ENCODE measurements at places on chromosomes 11 and 22.

DNA sequence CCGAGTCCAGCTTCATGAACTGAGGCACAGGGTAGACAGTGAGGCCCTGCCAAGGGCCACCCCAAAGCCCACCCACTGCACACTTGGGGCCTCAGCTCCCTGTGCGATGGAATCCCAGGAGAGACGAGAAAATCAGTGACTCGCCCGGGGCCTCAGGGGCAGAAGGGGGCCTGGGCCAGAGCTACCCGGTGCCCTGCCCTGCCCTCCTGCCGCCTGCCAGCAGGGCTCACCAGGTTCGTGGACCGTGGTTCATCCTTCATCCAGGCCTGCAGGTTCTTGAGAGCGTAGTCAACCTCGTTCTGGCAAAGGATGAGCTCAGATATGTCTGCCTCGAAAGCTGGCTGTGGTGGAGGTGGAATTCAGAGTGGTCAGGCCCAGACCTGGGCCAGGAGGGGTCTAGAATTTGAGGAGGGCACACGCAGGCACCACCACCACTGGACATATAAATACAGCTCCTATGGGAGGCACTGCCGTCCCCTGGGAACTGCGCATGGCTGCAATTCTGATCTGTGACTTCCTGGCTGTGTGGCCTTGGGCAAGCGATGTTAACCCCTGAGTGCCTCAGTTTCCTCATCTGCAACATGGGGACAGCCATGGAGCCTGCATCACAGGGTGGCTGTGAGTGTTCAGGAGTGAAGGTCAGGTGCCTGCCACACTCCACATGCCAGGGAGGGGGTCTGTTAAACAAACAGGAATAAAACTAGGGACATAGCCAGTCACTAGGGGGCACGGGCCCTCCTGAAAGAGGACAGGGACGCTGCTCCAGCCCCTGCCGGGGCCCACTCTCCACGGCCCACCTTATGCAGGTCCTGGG is 7.5 kb downstream of the ALDH3B2 start:
- no peak for DNase-seq

DNA sequence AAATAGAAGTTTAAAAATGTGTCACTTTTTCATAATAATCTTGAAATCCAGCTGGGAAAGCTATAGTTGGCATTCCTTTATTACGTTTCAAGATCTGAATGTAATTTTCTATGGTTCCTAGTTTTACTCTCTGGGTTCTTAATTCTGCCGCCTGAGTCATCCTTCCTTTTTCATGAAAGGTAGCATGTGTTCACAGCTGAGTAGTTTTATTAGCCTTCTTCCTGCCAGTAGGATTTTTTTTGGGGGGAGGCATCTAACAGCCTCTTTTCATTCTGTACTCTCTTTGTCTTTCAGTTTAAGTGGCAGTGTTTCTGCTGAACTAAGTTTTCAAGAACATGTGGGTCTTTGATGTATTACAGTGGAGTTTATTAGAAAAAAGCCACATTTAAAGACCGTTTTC is 36.5 kb downstream of the OR2AG2 start:
- no peak for DNase-seq

DNA sequence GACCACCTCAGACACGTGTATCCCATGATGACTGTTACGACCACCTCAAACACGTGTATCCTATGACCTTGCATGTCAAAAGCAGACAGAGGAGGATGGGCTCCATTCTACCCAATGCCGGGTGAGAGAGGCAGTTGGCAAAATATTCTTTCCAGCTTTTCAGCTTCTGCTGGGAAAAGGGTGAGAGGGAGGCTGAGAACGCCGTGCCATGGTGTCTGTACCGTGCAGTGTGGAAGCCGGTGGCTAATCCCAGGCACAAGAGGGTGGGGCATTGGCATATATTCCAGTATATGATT is 1478.4 kb downstream of the TBC1D22A start:
- DNase-seq = no peak

DNA sequence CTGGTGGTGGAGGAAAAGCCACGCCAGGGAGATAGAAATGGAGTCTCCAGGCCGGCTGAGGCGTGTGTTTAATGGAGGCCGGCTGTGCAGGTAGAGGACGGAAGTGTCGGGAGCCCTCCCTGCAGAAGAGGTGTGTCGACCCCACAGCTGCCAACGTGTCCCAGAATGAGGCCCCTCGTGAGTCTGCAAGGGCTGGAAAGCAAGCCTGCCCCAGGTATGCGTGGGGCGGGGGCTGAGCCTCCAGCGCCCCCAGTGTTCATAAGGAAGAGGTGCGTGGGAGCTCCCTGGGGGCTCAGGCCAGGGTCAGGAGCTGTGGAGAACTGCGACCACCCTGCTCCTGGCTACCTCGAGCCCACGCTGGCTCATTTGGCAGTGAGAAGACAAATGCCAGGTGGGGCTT is 38.0 kb upstream of the JAM3 start:
- no peak for DNase-seq

DNA sequence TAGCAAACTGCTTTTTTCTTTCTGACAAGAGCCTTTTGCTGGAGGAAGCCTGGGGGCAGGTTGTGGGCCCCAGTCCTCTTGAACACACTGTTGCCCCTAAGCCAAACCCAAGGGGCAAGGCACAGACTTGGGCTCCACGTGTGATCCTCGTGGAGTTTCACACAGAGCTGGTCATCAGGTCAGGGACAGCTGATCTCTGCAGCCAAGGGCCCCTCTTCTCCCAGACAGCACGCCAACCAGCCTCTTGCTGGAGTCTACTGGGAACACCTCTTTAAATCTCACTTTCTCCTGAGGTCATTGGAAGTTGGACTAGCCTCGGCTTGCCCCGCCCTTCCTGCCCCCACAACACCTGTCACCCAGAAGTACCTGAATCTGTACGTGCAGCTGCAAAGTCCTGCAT is 39.8 kb downstream of the C11orf58 start:
- DNase-seq = no peak

DNA sequence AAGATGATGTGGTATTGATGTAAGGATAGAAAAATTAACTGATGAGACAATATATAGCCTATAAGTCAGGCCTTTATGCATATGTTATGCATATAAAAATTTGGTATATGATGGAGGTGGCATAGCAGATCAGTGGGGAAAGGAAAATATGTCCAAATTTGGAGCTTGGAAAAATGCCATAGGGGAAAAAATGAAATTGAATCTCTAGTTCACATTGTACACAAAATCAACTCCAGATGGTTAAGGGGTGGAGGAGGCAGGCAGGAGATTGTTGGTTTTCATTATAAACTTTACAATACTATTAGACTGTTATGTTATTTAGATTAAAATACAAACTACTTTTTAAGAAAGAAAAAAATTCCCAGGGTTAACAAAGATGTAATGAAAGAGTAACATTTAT is 15.1 kb upstream of the CD3E start:
- no peak for DNase-seq

- no peak for DNase-seq
These were observed 3.3 kb downstream of the SGSM1 start for GRCh38 chr22:24809331-24809730.

DNA sequence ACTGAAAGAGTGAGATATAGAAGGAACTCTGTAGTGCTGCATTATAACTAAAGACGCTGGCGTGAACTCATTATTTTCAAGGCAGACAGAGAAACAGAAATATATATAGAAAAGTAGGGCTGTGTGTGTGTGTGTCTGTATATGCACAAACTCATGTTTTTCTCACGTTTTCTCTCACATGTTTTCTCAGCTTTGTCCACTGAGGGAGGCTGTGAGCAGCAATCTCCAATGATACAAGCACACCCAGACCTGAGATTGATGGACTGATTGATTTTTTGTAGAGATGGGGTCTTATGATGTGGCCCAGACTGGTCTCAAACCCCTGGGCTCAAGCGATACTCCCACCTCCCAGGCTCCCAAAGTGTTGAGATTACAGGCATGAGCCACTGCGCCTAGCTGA is 122.5 kb downstream of the SERGEF start:
- DNase-seq = no peak

DNA sequence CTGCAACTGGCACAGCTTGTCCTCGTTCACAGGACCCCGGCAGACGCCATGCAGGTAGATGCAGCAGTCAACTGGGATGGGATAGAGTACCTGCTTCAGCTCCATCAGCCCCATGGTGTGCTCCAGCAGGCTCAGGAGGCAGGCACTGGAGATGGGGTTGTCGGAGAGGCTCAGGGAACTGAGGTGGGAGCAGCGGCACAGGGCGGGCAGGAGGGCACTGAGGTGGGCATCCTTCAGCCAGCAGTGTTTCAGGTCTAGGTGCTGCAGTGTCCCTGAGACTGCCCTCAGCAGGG is 8.7 kb upstream of the TOP3B start:
- DNase-seq = no peak

DNA sequence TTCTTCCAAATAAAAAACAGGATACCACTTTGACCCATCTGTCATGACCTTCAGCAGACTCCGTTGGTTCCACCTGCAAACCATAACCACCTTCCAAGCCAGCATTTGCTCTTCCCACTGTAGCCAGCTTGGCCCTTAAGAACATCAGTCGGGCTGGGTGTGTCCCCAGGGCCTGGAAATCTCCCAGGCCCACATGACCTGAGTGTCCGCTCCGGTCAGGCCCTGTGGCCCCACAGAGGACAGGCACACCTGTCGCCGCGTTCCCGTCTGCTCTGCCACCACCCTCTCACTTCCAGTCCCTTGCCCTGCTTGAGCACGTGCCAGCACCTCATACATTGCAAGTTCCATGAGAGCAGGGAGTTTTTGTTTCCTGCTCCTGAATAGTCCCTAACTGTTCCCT is 65.7 kb upstream of the PITPNB start:
- DNase-seq = no peak

GRCh38 chr11:67253872-67254624 is 12.2 kb upstream of the GRK2 start:
- no peak for DNase-seq

DNA sequence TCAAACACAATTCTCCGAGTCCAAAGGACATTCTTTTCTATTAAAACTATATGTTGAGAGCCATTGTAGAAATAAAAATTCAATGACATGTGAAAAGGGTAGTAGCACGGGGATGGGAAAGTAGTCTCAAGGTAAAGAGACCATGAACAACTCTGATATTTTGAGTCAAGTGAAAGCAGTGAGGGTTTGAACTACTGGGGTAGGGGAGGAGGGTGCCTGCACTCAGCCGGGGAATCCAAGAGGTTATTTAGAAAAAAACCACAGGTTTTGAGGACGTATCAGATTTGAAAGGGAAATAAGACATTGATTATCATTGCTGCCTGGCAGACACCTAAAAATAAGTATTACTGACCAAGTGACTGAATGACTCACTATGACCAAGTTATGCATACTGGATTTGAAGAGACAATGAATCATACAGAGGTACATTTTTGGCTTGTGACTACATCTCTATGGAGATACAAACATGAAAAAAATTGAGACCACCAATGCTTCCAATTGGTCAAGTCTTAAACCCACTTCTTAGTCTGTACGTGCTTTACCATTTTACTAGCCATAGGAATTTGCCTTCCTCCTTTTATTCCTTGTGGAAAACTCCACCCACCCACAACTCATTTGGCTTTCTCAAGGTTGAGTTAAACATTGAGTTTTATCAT is 2.2 kb upstream of the OR52H1 start:
- DNase-seq = no peak

DNA sequence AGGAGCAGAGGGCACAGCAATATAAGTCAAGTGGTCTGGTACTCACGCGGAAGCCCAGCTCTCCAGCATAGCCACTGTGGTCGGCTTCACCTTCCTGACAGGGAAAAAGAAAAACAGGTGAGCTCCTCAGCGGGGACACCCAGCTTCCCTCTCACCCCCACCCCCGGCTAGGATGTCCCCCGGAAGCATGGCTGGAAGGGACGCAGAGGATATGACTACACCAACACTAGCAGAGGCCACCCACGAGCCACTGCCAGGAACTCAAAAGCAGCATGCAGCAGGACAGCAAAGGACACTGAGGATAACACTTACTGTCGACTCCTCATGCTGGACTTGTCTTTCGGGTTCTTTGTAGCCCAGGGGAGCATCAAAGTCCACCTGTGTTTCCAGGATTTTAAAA is 9.0 kb upstream of the C22orf39 start:
- DNase-seq = no peak

DNA sequence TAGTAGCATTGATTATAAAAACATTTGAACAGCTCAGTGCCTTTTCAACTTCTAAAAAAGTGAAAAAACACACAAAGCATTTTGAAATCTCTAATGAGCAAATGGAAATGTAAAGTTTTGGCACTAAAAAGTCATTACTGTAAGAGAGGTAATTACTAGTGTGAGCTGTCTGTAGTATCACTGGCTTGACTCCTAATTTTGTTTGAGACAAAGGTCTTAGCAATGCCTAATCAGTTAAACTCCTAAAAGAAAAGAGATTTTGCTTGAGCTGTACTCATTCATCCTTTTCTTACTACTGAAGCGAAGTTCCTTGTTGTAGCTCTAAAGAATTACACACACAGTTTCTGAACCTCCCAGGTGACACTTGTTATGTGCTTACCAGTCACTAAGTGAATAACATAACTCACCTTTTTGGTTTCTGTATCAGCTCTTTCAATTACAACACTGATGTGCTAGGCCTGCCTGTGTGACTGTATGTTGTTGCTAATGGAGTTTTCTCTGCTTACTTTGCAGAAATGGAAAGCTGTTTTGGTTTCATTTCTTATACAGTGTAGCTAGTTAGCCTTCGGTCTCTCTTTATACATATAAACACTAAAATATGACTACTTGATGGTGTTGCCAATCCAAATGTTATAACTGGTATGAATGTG is 924.4 kb upstream of the TENM4 start:
- DNase-seq = no peak

GRCh38 chr11:125165111-125165842 is 726 bp downstream of the PKNOX2 start:
- DNase-seq = no peak

- no peak for DNase-seq
These were observed 30.6 kb downstream of the MUC6 start for GRCh38 chr11:1005928-1006327.

- DNase-seq = no peak
These were observed 4.3 kb upstream of the ATP5MGL start for GRCh38 chr22:42644422-42645340.

All from CD4-positive, alpha-beta T cell treated with Interleukin-1 beta for 1 hour (primary cell).